ENCODE measurements at places on chromosomes 2 and 18.

GRCh38 chr2:12712881-12713280, 3.9 kb upstream of the TRIB2 start:
- DNase-seq = no peak

DNA sequence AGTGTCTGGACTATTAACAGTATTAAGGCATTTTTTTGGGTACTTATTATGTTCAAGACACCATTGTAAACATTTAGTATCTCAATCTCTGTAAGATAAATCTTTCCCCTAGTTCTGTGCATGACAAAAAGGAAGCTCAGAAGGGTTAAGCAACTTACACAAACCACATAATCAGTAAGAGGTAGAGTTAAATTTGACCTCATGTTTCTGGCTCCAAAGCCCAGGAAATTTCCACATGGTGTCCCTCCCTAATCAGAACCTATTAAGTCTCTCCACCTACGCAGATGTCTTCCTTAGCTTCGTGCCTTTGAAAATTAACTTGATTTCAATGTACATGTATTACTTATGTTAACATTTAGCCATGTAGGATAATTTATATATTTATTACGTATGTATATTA, 2.0 kb downstream of the MFSD6 start:
- DNase-seq = no peak

DNA sequence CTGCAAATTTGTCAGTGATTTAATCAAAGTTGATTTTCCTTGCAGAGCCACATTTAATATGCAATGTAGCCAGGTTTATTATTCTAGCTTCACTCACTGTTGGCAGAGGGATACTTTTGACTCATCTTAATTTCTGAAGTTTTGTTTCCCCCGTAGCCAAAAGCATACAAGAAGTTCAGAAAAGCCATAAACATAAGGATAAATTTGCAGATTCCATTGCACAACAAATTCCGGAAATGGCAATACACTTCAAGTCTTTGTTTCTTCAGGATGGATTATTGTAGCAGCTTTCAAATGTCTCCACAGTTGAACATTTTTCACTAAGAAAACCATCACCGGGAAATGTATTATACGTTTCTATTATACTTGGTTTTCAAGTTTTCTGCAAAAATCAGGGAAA, 88.0 kb upstream of the ZCCHC2 start:
- DNase-seq = no peak

- no peak for DNase-seq
Measured at GRCh38 chr18:41484069-41484468, 471.0 kb upstream of the PIK3C3 start.

DNA sequence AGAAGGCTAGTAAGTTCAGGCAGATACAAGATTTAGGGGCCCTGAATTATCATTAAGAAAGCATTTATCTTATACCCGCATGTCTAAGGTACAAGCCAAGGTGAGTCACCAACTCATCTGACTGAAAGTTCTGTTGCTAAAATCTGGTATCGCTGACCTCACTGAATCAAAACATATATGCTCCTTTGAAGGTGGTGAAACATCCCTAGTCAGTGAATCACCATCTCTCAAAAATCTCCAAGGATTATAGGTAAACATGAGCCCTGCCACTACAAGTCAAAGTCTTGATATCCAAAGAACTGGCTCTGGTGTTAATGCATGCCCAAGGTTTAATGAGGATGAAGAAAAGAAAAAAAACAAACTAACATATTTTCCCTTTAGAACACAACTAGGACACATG, 43.5 kb downstream of the IRS1 start:
- DNase-seq = no peak

DNA sequence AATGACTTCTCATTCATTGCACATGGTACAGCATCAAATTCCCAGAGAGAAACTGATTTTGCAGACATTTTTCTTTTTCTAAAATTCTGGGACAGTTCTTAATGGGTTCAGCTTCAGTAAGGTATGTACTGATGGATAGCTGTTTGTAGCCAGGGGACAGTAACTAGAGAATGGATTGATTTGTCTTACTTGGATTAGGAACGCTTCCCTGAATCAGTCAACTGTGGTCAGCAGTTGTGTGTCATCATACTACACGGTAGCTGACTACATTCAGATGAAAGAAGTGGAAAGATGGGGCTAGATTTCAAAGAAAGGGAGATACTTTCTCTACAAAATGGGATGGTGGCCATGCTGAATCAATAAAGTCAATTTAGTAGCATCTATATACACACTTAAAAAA, 431.4 kb downstream of the GRB14 start:
- DNase-seq = no peak

GRCh38 chr2:39033980-39034379, 86.9 kb downstream of the SOS1 start:
- no peak for DNase-seq

DNA sequence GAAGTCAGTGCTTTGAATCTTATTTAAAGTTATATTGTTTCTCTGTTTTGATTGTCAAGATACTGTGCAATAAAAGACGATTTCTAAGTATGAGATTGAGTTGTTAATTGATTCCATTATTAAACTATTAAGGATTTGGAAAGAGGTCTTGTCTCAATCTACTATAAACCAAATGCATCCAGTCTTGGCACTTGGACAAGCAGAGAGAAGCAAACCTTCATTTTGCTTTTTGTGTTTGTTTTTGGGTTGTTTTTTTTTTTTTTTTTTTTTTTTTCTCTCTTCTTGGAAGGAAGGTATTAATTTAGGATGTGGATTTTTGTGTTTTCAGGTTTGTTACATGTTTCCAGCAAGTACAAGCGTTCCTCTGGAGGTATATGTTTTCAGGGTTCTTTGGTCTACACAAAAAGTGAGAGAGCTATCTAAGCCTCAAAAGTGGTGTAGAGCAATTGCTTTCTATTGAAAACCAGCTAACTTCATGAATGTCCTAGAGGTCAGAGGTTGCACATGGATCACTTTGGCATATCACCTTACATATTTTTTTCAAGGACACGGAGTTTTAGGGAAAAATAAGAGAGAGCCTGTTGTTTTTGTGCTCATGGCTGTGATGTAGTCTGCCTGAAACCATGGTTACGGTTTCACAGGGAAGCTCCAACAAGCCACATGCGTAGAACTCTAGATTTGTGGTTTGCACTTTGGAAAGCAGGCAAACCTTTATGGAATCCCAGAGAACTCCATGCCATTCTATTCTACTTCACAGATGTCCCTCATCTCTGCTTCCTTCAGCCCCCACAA, 1.8 kb downstream of the PRKCE start:
- DNase-seq = no peak

DNA sequence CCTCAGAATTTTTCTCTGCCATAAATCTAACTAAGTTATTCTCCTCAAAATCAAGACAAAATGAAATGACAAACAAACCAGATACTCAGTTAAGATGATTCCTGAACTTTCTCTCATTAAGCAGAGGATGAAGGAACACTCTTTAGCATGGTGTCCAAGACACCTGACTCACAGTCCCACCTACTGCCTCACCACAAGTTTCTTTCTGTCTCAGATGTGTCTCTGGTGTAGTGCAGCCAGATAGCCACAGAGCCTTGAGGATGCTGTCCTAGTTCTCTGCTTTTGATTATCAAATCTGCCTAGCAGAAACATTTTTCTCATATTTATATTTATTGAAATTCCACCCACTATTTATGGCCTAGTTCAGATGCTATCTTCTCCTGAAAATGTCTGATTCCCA, 103.6 kb upstream of the TMEM200C start:
- DNase-seq = no peak

DNA sequence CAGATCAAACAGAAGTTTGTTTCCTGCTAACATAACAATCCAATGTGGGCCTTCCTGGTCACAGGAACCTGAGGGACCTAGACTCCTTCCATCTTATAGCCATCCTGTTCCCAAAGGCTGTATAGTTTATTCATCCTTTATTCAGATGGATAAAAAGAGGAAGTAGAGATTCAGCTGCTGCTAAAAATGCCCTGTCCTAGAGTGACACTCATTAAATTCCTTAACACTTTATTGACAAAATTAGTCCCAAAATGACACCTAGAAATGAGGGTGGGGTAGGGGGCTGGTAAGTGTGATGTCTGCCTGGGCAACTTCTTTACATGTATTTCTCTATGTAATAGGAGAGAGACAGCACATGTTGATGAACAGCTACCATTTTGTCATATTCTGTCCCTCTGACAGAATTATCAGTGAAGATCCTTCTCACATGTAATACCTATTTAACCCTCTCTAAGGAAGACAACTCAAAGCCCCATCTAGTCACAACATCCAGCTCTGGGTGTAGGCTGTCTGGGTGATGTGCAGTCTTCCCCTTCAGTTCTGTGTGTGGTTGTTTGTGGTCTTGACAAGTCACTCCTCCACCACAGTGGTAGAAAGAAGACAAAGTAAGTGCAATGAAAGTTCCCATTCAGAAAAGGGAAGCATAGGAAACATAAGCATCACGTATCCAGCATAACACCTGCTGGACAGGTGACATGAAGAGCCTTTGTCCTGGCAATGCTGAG, 253.9 kb upstream of the CNTNAP5 start:
- DNase-seq = no peak

- DNase-seq = no peak
Measured at GRCh38 chr2:108853421-108853820, 66.8 kb downstream of the CCDC138 start.

DNA sequence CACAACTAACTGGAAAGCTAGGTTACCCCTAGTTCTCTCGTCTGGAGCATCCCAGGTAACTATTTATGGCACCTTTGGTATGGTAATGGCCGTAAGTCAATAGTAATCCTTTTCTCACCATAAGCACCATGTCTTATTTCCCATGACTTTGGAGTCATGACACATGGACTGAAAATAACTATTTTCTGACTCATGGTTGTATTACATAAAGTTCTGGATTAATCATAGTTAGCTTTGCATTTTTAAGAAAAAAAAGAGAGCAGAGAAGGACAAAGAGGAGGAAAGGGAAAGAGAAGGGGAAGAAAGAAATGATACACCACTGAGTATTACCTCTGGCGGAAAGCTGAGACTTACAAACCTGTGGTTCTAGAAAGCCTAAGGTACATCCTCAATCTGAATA, 99.3 kb downstream of the BIN1 start:
- no peak for DNase-seq

DNA sequence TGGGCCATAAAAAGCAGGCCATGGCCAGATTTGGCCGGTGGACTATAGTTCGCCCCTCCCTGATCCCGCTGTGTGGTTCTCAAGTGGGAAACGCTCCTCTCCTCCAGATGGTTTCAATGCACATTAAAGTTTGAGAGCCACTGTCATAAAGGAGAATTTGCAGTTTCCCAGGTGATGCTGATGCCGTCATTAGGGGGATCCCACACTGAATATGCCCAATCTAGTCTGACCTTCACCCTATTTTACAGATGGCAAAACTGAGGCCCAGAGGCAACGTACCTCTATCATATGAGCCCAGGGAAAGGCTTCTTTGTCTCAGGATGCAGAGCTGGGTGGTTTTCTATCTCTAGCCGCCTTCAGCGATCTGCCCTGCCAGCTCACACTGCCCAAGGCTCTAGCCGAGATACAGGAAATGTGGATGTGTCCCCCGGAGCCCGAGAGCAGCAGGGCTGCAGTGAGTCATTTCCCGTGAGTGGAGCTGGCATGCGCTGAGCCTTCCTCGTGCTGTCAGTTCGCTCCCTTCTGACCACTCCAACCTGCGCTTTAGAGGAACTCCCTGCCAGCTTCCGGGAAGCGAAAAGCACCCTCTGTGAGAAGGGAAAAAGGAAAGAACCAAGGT, 116.2 kb downstream of the SMAD7 start:
- DNase-seq = peak; percentile 70

DNA sequence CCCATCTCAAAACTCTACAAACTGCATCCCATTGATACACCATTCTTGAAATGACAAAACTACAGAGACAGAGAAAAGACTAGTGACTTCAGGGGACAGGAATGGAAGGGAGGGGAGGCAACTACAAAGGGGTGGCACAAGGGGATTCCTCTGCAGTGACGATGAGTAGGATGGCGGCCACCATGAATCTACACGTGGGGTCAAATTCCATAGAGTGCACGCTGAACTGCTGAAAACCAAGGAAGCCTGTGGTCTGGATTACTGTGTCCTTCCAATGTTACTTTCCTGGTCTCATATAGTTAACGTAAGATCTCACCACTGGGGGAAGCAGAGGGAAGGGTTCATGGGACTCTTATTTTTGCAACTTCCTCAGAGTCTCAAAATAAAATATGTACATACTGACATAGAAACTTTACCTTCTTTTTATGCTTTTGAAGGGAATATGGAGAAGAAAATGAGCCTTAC, 23.6 kb downstream of the COX7A2L start:
- no peak for DNase-seq

DNA sequence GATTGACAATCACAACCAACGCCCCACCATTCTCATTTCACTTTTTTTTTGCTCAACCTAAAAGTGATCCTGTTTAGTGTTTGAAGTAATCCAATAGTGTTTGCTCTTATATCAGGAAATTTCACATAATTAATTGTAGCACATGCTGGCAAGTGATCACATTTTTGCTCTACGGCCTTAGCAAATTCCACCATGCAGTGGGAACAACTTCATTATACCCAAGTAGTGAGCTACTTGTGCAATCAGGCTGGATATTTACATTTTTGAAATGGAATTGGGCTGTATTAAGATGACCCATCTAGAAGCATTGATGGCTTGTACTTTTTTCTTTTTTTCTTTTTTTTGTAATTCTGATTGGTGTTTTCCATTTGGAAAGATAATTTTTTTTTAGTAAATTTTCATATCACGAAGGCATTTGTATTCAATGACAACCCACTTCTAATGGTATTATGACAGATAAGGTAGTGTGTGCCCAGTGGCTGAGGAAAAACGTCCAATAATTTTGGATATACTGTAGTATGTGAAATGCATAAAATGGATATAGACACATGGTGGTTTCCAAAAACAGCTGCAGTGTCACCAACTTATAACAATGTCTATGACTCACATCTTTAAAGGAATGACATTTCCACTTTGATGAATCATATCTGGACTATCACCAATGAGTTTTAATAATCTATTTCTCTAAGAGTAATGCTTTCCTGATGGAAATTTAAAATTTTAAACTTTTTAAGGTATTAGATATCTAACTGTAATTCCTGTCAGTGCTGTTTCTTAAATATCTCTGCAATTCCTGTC, 130.6 kb downstream of the COL6A3 start:
- no peak for DNase-seq

GRCh38 chr2:25215948-25216679, 47.7 kb upstream of the POMC start:
- DNase-seq = peak; percentile 82
